PC-3 (cell line): ENCODE measurements at places on chromosomes 12 and 14. TPM values are rescaled to one million over a fixed set of nuclear protein-coding genes. Genes with fewer than 3 reads are reported as not detected.
A peak's percentile ranks its signal among the peaks of the same experiment; 100 is the strongest.

GRCh38 chr12:47987411-47988072 lies 16.7 kb downstream of the COL2A1 start:
- no peaks in the 10 kb centered on the region for H3K4me1 ChIP-seq
- H3K4me3 ChIP-seq = no peak overlapping the region
- no peaks in the 10 kb centered on the region for H3K36me3 ChIP-seq
- no peaks in the 10 kb centered on the region for H3K27me3 ChIP-seq
- DNase-seq = no peak

GRCh38 chr12:116143909-116144308 lies 133.6 kb downstream of the MED13L start:
- H3K27me3 ChIP-seq = no peaks in the 10 kb centered on the region
- peak overlapping the region; percentile 71 for H3K27ac ChIP-seq
- no peaks in the 10 kb centered on the region for H3K36me3 ChIP-seq

DNA sequence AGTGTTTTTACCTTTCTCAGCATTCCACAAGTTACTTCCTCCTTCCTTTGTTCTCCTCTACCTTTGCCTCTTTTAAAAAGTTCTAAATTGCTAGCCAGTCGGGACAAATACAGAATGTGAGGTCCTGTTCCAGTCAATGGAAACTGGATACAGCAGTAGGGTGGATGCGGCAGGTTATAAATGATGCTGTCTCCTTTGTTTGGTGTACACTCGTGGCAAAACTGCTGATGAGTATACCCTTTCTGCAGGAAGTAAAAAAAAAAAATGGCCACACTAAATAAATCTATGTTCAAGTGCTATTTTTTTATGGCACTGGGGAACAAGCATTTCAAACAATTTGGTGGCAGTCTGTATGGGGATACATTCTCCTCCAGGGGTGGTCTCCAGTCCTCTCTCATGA lies 27.5 kb downstream of the KLRK1 start:
- DNase-seq = no peak
- H3K4me3 ChIP-seq = no peak overlapping the region
- H3K27ac ChIP-seq = peak overlapping the region; percentile 80
- no peaks in the 10 kb centered on the region for H3K27me3 ChIP-seq

DNA sequence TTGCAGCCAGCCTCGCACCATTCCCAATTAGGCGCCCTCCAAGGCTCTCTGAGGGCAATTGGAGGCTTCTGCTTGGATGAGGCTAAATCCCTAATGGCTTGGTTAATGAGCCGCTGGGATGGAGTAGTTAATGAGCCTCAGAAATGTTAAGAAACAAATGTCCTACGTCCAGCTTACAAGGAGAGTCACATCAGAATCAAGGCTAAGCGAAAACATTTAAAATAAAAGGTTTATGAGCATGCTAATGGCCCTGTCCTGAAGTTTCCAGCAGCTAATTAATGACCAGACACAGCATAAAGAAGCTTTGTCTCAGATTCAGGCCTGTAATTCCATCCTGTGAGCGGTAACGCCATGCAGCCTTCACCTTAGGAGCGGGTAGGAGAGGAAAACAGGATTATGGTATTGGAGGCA lies 200.7 kb upstream of the BCL2L14 start:
- peaks cover 5% of the 10 kb centered on the region; the same call in 1 of the 2 replicates for H3K36me3 ChIP-seq
- peaks cover 2% of the 10 kb centered on the region for H3K4me1 ChIP-seq
- no peak overlapping the region for H3K27ac ChIP-seq
- no peak for DNase-seq
- H3K4me3 ChIP-seq = no peak overlapping the region
- H3K27me3 ChIP-seq = no peaks in the 10 kb centered on the region

DNA sequence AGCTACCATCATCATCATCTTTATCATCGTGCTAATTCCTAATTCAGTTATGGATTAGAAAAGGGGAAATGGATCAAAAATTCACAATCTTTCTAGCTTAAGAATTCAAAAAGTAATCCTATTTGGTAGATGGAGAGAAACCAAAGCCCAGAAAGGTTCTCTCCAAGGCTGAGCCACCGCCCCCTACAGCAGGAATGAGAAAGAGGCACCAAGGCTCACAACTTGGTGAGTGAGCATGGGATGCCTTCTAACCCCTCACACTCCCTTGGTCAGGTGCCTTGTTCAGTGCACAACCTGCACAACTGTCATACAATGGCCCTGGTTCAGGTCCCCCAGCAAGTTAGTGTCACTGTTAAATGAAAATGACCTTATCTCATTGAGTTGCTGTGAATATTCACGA lies 171.5 kb downstream of the ANO2 start:
- H3K27me3 ChIP-seq = no peaks in the 10 kb centered on the region
- no peak overlapping the region for H3K27ac ChIP-seq
- H3K4me3 ChIP-seq = no peak overlapping the region

GRCh38 chr12:109605016-109605415 lies 31.4 kb downstream of the MVK start:
- H3K4me3 ChIP-seq = no peak overlapping the region
- H3K36me3 ChIP-seq = no peaks in the 10 kb centered on the region
- no peak overlapping the region for H3K27ac ChIP-seq
- H3K4me1 ChIP-seq = no peaks in the 10 kb centered on the region

DNA sequence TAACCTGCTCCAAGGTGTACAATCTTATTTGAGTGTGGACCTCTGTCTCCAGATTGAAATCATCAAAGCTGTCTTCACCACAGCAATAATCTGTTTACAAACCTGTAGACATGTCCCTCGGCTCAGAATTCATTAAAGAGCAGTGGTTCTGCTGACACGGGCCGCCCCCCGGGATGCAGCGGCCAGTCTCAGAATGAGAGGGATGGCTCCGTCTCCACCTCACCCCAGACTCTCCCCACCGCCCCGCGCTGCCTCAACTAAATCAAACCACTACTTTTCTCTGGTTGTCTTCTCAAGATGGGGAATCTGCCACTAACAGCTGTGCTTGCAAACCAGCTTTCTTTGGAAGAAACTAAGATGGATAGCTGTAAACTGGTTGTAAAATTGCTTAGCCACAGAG lies 56.2 kb downstream of the SLC15A4 start:
- no peak for DNase-seq
- no peak overlapping the region for H3K27ac ChIP-seq
- H3K4me3 ChIP-seq = no peak overlapping the region
- H3K4me1 ChIP-seq = no peaks in the 10 kb centered on the region; the same call in 1 of the 2 replicates
- H3K27me3 ChIP-seq = peaks cover 94% of the 10 kb centered on the region

DNA sequence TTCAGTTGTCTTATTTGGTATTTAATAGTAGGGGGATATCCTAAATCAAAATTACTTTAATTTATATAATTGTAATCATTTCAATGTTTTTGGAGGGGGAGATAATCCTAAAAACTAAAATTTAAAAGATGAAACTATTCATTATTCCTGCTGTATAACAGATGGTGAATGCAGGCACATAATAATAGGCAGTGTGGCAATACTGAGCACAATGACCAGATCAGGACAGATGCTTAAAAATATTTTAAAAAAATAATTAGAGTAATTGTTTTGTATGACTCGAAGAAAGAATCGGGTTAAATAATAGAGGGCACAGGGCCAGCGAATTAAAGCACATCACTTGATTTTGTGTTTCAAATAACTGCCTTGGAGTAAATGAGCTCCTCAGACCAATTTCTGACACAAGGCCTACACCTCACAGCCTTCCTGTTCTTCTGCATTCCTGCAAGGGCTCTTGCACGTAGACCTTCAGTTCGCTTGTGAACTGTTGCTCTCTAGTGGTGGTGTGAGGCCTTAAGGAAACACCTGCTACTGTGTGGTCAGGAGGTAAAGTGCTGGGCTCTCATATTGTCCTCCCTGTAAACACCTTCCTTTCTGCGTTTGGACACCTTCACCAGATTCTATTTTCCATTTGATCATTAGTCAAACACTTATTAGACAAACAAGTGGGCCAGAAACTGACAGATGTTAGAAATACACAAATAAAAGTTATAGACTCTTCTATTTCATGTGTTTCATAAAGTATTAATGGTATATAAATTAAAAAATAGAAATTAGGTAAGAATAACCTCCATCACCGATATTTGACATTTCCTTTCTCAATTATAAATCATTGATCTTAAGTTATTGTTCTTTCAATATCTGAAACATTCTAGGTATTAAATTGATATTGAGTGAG lies 29.3 kb upstream of the KLRF1 start:
- no peak overlapping the region for H3K4me3 ChIP-seq
- H3K36me3 ChIP-seq = no peaks in the 10 kb centered on the region
- H3K27ac ChIP-seq = no peak overlapping the region
- H3K4me1 ChIP-seq = peaks cover 31% of the 10 kb centered on the region
- peak; percentile 78 for DNase-seq

DNA sequence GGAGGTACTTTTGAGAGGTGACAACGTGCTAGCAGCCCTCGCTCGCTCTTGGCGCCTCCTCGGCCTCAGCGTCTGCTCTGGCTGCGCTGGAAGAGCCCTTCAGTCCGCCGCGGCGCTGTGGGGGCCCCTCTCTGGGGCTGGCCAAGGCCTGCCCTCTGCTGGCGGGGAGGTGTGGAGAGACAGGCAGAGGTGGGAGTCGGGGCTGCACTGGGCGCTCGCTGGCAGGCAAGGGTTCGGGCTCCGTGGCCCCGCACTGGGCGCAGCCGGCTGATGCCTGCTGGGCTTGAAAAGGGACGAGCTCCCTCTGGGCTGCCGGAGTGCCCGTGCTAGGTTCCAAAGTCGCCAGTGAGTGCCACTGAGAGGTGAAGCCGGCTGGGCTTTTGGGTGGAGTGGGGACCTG lies 580.0 kb downstream of the DIO2 start:
- no peak for DNase-seq
- no peaks in the 10 kb centered on the region for H3K27me3 ChIP-seq
- H3K4me3 ChIP-seq = no peak overlapping the region
- no peaks in the 10 kb centered on the region for H3K36me3 ChIP-seq
- H3K4me1 ChIP-seq = no peaks in the 10 kb centered on the region

DNA sequence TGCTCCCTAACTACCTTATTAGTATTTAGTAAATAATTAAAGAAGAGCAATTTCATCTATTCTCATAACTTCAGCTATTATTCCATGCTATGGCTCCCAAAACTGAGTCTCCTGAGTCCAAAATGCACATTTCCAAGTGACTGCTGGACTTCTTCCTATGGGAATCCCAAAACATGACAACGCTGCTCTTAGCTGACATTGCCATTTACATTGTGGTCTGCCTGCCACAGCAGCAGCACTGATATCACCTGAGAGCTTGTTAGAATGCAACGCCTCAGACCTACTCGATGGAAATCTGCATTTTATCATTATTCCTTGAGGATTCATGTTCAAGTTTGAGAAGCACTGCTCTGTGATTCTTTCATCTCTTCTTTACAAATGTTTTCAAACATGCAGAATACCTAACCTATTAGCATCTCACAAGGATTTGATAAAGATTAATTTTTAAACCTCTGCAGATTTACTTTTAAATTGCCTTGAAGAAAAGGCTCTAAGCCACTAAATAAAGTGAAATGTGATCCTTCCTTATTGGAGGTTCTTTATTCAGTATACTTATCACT lies 77.7 kb downstream of the SEC23A start:
- no peak for DNase-seq
- H3K27me3 ChIP-seq = no peaks in the 10 kb centered on the region
- H3K4me1 ChIP-seq = no peaks in the 10 kb centered on the region
- H3K27ac ChIP-seq = no peak overlapping the region
- no peak overlapping the region for H3K4me3 ChIP-seq

- no peak overlapping the region for H3K27ac ChIP-seq
- H3K4me3 ChIP-seq = no peak overlapping the region
- H3K4me1 ChIP-seq = no peaks in the 10 kb centered on the region
- DNase-seq = no peak
- H3K27me3 ChIP-seq = no peaks in the 10 kb centered on the region
Observed at GRCh38 chr14:95356245-95356869, 36.6 kb upstream of the CLMN start.

DNA sequence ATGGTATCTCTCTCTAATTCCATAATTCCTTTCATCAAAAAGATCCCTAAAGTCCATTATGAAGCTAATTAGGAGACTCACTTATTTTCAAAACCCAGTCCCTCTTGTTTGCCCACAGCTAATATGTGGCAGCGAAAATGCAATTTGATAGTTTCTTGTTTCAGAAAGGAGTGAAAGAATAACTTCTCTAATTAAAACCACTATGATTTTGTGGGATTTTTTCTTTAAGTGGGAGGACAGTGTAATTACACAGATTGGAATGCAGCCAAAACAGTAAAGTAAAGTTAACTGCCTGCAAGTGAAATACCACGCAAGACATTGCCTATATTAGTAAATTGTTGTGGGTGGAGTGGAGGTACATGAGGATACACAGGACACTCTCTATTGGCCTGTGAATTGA lies 50.0 kb downstream of the PTPRO start:
- no peaks in the 10 kb centered on the region for H3K27me3 ChIP-seq
- H3K4me3 ChIP-seq = no peak overlapping the region
- no peaks in the 10 kb centered on the region for H3K4me1 ChIP-seq
- DNase-seq = no peak
- no peak overlapping the region for H3K27ac ChIP-seq
- H3K36me3 ChIP-seq = no peaks in the 10 kb centered on the region

DNA sequence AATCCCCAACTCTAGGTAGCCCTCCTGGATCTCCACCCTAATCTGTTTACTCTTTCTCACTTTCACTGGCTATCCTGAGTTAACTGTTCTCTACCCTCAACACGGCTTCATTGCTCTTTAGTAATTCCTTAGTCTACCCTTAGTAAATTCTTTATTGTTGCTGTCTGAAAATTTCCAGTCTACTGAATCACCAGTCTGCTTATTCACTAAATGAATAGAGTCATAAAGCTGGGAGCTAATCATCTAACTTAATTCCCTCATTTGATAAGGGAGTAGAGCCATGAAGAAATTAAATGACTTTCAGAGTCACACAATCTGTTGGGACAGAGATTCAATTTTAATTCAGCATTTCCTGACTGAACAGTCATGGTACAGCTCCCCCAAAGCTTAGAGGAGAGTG lies 36.5 kb downstream of the YEATS4 start:
- no peaks in the 10 kb centered on the region for H3K27me3 ChIP-seq
- peaks cover 21% of the 10 kb centered on the region; the same call in 1 of the 2 replicates for H3K36me3 ChIP-seq
- H3K27ac ChIP-seq = no peak overlapping the region

The AQP6 gene
- not detected in 2 replicates for total RNA-seq

The DNAJC22 gene
- total RNA-seq = 12.9 and 16.8 TPM in 2 replicates
